ENCODE measurements at places on chromosomes 1 and 21. TPM values are rescaled to one million over a fixed set of nuclear protein-coding genes. Genes with fewer than 3 reads are reported as not detected.

GRCh38 chr1:108034396-108034795, 69.4 kb upstream of the VAV3 start:
- no peak for DNase-seq

OR2T35 gene
- not detected for total RNA-seq

DNA sequence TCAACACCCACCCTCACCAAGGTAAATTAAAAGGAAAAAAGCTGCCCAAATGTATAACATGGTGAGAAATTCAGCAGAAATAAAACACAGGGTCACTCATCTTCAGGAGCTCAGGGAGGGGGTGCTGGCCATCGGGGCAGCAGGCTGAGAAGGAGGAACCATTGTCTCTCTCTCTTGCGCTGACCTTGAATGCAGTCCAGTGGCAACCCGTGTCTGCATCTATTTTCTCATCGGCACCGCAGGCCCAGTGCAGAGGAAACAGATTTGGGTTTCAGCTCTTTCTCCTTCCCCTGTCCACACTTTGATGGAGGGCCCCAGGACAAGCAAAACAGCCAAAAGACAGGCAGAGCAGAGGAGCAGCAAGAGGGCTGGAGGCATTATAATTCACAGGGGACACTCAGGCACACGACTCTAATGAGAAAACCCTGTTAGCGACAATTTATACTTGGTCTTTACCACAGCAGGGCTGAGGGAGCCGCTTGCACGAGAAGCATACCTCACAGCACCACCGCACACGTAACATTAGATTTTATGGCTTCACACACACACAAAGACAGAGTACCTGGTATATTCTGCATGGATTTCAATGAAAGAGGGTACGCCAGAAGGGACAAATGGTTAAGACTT, 18.6 kb downstream of the MKNK1 start:
- no peak for DNase-seq

GRCh38 chr1:88891951-88892340, 579 bp upstream of the GTF2B start:
- DNase-seq = no peak

DNA sequence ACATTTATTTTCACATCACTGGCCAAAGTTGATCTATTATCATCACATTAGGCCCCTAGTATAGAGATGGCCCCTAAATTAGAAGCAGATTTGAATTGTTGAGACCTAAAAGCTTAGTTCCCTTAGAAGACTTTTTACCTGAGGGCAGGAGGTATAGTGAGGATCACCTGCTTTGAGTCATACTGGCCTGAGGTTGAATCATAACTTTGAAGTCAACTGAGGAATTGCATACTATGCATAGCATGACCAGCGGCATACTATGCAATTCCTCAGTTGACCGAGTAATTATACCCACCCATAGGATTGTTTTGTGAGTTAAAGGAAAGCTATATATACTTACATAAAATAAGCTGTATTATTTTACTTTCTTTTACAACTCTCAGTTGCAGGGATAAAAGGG, 50.3 kb upstream of the DPH5 start:
- no peak for DNase-seq

DNA sequence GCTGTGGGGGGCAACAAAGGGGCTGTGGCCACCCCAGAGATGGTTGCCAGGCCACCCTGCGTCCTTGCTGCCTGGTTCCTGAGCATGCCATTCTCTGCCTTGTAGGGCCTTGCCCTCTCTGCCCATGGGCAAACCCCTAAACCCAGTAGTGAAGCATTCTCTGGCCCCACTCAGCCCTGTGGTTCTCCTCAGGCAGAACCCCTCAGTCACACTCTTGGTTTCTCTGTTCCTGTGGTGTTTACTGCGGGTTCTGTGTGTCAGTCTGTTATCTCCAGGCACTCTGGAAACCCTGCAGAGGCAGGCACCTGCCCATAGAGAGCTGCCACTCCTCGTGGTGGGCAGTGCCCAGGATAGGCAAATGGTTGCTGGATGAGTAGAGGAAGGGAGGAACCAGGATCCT, 41.1 kb upstream of the IL19 start:
- DNase-seq = no peak

- no peak for DNase-seq
Observed at GRCh38 chr1:111366256-111366655, 61.3 kb downstream of the OVGP1 start.

DNA sequence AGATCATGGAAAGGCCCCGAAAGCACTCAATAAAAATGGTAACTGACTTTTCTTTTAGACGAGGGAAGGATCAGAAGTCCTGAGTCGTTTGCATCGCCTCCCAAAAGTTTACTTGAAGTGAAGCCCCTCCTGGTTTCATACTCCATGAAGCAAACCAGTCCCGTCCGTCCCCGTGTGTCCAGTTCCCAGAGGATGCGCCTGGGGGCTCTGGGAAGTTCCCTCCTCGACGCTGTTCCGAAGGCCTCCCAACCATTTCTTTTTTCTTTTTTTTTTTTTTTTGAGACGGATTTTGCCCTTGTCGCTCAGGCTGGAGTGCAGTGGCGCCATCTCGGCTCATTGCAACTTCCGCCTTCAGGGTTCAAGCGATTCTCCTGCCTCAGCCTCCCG, 661 bp upstream of the OSCP1 start:
- no peak for DNase-seq

TPTE gene
- not detected for total RNA-seq

KCNA3 gene
- total RNA-seq = not detected

- no peak for DNase-seq
Observed at GRCh38 chr1:228293393-228293792, 85.5 kb downstream of the OBSCN start.

- no peak for DNase-seq
Observed at GRCh38 chr1:223543560-223543959, 121.9 kb downstream of the CAPN8 start.

KCNN3 gene
- 4.8 TPM for total RNA-seq

DNA sequence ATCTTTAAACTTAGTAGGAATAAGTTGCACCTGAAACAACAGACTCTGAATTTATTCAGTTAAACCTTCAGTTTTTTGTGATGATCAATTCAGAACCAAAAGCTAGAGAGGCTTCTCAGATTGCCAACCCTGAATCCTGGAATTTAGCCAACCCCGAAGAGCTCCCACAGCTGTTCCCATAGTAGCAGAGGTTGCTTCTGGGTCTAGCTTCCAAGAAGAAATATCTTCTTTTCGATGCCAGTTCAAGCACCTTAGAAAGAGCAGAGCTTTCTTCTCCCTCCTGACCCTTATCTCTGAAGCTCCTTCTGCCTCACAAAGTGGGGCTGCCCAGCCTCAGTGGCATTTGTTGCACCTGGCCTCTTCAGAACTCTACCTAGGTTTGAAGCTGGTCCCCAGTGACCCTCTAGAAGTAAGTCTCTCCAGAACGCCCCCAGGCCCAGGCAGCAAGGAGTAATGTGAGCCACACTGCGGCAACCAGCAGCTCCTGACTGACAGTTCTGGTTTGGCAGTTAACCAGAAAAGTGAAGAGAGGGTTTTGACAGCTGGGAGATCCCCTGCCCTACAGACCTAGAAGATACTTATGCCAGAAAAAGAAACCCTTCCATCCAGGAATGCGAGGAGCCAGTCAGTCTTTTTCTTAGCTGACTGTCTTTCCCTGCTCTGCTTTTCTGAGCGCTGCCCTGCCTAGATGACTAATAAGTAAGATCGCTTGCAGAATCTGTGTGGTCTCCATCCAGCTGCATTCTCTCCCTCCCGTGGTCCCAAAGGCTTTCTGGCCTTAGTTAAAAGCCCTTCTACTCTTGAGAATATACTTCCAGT, 165.9 kb downstream of the ADGRL4 start:
- no peak for DNase-seq

MCOLN3 gene
- not detected for total RNA-seq

AK5 gene
- total RNA-seq = 3.6 TPM

DNA sequence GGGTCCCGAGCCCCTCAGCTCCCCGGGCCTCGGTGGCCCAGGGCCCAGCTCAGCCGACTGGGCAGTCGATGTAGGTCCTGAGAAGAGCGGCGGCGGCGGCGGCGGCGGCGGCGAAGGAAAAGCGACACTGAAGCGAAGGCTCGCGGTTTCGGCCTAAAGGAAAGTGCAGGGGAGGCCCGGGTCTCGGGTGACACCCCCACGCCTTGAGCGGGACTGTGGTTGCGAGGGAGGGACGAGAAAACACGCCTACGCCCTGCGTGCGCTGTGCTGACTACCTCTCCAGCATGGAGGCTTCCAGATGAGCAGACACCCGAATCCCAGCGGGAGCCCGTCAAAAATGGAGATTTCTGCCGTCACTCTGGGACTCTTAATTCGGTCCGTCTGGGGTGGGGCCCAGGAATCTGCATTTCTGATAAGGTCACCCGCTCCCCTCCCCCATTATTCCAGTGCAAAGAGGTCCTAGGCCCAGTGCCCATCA, 31.2 kb downstream of the DNTTIP2 start:
- DNase-seq = no peak

AMY2A gene
- not detected for total RNA-seq

SLAMF9 gene
- not detected for total RNA-seq

TRIM46 gene
- total RNA-seq = 9.9 TPM

- no peak for DNase-seq
Observed at GRCh38 chr21:44400791-44401385, 47.5 kb downstream of the TRPM2 start.

PGBD5 gene
- 0.12 TPM for total RNA-seq

Measured in glomerular endothelial cell (primary cell).